ENCODE measurements at places on chromosomes 12 and 14.
A peak's percentile ranks its signal among the peaks of the same experiment; 100 is the strongest.

DNA sequence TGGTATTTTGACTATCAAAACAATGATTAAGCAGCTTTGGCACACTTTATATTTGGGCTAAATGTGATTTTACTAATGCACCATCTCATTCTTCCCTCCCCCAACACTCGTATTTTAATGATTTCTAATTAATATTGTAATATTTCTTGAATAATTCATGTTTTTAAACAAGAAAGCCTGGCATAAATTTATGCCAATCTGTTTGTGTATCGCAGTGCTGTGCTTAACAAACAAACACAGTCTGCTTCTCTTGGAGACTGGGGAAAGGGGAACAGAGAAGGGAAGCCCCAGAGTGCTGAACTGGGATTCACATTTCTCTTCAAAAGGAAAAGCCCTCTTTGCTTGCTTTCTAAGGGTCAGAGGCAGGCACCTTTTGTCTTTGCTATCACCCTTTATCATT lies 496.9 kb upstream of the STXBP6 start:
- no peak for DNase-seq

- peak; percentile 23 for DNase-seq
These were observed at the start of gene RNU6-7 for GRCh38 chr14:32201816-32202490. Gene RNU6-7 (plus strand): TSS chr14:32202045.

DNA sequence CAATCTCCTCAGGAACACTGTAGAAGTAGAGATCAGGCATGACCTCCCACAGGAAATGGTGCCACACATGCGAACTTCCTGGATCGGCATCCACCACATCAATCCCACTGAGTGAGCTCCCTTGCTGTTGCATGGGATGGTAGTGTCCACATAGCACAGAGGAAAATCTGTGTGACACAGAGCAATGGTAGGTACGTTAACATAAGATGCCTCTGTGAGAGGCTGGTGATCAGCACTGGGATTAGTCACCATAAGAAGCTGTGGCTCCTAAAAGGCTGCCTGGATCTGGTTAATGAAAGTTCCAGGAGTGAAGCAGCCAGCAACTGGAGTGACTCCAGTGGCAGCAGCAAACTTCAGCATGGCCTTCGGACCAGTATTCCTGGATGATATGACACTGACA lies 21.8 kb downstream of the WDHD1 start:
- DNase-seq: no peak

DNA sequence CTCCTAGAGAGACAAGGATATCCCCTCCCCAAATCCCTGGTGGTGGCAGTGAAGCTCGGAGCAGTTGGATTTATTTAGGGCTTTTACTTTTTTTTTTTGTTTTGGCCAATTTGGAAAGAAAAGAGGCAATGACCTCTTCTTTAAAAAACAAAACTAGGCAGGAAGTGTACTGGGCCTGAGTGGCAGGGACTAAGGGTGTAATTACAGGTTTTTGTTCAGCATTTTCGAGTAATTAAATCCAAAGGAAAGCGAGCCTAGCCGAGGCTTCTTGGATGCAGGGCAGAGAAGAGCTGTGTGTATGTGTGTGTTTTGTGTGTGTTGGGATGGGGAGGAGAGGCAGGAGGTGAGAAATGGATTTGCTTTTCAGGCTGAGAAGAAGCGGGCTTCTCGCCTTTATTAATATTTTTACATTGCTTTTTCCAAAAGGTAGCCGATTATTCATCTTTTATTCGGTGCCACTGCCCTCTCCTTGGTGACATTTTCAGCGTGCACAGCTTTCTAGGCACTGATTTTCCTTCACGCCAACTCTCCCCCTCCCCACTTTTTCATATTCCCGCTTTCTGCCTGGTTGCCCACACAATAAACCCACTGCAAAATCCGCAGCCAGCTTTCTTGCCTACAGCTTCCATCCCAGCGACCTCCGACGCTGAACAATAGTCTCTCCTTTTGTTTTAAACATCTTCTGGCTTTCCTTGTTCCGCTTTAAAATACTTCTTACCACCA lies 8.9 kb upstream of the IRF2BPL start:
- no peak for DNase-seq

DNA sequence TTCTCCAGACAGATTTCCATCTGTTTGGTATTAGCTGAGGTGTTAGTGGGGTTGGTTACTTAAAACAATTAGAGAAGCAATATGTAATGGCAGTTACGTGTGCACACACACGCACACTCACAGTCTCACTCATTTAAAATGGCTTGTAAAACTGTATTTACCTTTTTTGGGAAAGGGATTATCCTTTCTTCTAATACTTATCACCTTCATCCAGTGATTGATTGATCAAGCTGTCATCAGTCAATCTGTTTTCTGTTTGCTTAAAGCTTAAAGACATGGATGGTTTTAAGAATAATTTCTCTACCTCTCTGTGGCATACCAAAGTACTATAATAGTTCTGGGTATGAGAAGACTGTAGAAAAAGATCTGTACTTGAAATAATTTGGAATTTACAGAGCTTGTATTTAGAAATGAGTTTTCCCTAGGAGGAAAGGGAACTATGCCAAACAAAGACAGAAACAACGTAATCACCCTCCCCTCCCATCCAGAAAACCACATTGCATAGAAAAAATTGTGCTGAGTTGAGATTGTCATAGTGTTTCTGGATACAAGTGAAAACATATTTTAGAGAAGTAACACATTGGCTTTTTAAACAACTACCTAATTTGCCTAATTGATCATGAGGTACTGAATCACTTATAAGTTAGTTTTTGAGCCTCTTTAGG lies 455.8 kb downstream of the PCNX1 start:
- no peak for DNase-seq

DNA sequence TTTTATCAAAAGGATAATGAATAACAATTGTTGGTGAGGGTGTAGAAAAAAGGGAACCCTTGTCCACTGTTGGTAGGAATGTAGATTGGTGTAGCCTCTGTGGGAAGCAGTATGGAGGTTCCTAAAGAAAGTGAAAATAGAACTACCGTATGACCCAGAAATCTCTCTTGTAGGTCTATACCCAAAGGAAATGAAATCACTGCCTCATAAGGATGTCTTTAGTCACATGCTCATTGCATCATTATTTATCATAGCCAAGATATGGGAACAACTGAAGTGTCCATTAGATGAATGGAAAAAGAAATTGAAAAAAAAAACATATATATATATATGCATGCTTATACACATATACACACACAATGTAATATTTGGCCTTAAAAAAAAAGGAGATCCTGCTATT lies 158.8 kb upstream of the NPAS3 start:
- no peak for DNase-seq

- DNase-seq: no peak
These were observed 192.8 kb downstream of the GRIN2B start for GRCh38 chr12:13788626-13789025.

- DNase-seq: no peak
These were observed 55.1 kb downstream of the TTLL5 start for GRCh38 chr14:75715926-75716780.

GRCh38 chr12:109157986-109158385 lies 41.6 kb downstream of the ACACB start:
- DNase-seq: no peak

GRCh38 chr12:118288174-118288573 lies 84.5 kb downstream of the TAOK3 start:
- no peak for DNase-seq

DNA sequence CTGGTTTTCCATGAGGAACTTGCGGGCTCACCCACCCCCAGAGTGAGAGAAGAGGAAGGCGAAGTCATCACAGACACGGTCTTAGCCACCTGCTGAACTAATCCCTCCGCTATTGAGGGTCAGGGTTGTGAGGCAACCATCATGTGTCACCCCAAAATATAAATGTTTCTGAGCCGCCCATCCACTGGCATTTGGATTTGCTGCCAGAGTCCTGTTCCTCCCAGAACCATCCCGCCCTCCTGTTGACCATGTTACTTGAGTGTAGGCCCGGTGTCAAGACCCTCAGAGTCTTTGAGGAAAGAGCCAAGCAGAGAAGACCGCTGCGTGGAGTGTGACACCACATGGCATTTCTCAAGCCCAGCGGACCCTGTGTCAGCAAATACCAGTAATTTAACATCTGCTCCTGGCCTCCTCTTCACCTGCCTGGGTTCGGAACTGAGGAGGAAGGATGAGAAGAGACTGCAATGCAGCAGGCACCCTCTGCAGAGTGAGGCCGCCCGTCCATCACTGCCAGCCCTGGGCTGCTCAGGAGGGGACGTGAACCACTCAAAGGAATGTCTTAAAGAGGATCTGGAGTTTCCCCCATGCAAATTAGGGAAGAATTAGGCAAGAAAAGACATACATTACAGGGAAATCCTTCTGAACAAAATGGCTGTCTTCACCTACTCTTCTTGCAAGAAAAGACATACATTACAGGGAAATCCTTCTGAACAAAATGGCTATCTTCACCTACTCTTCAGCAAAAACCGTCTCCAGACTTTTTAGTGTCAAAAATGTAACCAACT lies 100.4 kb downstream of the FBXL14 start:
- DNase-seq: no peak

DNA sequence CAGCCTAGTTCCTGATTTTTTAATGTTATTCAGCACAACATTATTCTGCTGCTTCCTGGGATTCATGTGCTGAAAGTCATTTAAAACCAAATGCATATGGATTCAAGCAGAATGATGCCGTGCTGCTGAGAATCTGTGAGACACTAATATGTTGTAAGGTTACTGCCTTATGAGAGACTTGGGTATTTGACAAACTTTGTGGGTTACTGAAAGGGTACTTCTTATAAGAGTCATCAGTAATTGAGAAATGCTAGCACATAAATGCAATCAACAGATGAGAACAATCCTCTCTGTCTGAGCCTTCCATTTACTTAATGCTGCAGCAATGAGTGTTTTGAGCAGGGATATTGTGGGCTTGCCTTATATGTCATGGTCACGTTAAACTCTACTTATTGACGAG lies 175.7 kb downstream of the NPAS3 start:
- no peak for DNase-seq

GRCh38 chr12:128627659-128628058 lies 196.1 kb downstream of the SLC15A4 start:
- no peak for DNase-seq

GRCh38 chr12:103139876-103140275 lies 182.4 kb downstream of the ASCL1 start:
- no peak for DNase-seq

- no peak for DNase-seq
These were observed 2.8 kb downstream of the GNS start for GRCh38 chr12:64756376-64756775.

All from stimulated activated CD4-positive, alpha-beta T cell treated with anti-CD3 and anti-CD28 coated beads, Interleukin-2, amount 100 ng/mL, for 24 hours (primary cell).